ENCODE measurements at places on chromosomes 1 and 21.

- no peak for DNase-seq
These were observed 55.5 kb downstream of the PGM1 start for GRCh38 chr1:63648689-63649088.

- no peak for DNase-seq
These were observed 99.1 kb upstream of the GFI1 start for GRCh38 chr1:92585831-92586230.

DNA sequence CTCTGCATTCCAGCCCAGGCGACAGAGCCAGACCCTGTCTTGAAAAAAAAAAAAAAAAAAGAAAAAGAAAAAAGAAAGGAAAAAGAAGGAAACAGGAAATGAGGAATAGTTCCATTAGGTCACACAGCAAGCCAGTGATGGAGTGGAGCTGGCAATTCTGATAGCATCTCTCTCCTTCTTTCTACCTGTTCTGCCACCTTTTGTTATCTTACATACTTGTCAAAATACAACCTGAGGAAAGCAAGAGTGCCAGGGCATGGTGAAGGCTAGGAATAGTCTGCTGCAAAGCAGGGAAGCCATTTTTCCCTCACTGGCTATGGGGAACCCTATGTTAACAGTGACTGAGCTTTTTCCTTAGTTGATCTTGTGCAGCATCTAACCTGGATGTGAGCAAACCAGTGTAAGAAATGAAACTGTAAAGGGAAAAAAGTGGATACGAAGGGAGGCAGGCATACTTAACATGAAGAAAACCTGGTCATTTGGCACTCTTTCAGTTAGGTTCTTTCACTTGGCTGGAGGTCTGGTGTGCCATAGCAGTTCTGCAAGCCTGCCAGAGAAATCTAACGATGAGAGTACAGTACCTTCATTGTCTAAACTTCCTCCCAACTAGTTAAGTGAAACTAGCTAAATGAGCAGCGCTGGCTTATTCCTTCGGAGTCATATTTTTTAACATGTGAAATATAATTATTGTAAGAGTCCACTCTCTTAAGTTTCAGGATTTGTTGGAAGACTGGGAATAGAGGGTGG is 17.9 kb upstream of the THEM5 start:
- DNase-seq: no peak

DNA sequence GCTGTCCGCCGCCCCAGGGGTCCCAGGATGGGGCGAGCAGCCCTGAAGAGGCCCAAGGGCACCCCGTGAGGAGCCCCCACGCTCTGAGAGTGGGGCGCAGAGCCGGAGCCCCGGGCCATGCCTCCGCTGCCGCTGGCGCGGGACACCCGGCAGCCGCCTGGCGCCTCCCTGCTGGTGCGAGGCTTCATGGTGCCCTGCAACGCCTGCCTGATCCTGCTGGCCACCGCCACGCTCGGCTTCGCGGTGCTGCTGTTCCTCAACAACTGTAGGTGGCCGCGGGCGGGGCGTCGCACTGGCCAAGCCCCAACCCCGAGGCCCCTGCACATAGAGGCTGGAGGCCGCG is 14.5 kb downstream of the AGRN start:
- DNase-seq: no peak

- DNase-seq: no peak
These were observed 73.6 kb downstream of the GNG12 start for GRCh38 chr1:67759692-67760029.

DNA sequence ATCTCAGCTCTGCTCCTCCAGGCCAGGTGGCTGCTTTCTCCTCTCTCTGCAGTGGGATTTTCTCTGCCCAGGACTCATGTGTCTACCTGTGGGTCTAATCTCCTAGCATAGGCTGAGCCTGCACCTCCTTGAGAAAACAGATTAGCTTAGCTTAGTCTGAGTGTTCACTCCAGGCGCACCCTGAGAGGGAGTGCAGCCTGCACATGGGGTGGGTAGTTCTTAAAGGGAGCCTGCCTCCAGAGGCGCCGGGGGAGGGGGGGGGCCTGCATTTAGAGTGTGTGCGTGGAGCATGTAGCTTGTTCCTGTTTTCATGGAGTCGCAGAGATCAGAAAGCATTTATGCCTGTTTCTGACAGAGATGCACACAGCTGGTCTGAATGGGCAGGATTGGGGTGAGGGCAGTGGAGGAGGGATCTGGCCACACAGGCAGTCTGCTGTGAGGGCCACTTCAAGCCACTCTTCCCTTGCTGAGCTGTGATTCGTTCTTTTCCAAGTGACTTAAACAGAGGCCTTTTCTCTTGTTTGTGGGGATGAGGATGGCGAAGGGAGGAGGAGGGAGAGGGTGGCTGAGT is 45.2 kb downstream of the GALNT2 start:
- no peak for DNase-seq

- DNase-seq: no peak
These were observed 219.6 kb downstream of the MRPL39 start for GRCh38 chr21:25387665-25388064.

GRCh38 chr1:248837045-248837780 is 811 bp upstream of the ZNF672 start:
- no peak for DNase-seq

All from NCI-H748 treated with DMSO at 0.1 percent for 48 hours (cell line).